ENCODE measurements at places on chromosomes 12 and 14.

- no peak for DNase-seq
Observed at GRCh38 chr14:47191700-47192099, 483.7 kb downstream of the MDGA2 start.

DNA sequence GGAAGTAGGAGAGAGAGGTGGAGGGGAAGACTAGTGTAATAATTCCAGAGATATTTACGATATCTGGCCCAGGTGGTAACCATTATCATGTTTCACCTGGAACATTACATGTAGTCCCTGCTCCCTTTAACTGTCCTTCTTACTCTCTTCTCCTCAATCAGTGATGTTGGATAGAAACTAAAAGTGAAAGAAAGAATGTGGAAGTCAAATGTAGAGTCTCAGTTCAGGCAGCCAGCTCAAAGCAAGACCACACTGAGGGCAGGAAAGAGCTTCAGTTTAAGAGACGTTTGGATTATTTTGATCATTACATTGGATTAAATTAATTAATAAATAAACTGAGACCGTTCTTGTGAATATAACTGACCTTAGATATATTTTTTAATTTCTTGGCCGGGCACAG lies 594.4 kb downstream of the FLRT2 start:
- DNase-seq: no peak

DNA sequence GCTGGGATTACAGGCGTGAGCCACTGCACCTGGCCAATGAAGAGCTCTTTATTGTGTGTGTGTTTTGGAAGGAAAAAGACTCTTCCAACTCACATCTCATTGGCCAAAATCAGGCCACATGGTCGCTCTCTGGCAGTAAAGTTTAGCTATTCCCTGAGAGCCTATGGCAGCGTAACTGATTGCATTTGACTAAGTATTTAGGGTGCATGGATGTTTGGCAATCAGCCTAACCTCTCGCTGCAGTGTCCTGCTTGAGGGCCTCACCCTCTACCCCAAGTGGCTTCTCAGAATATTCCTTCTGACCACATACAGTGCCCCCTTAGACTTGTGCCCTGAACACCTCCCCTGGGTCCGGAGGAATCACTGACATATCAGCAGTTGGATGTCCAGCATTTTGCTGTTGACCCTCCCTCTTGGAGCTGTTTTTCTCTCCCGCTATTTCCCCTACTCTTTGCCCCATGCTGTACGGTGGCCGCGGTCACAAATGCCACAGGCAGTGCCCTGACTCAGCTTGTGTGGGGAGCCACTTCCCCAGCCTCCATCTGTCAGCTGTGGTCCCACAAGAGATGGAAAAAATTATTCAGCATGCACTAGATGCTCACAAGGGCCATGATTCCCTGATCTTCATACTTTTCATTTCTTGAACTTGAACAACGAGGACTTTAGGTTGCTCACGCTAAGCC lies 9.5 kb downstream of the PHETA1 start:
- no peak for DNase-seq

DNA sequence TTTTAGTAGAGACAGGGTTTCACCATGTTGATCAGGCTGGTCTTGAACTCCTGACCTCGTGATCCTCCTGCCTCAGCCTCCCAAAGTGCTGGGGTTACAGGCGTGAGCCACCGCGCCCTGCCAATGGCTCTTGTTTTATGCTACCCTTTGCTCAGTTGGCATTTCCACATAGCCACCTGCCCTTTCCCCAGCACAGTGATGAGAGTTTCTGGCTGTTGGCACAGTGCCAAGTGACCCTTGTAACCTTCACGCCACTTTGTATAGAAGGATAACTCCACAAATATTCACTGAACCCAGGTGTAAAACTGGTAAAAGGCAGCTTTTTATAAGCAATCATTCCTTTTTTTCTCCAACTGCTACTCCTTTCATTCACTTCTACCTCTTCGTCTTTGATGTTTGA lies 18.5 kb upstream of the CCDC175 start:
- DNase-seq: no peak

DNA sequence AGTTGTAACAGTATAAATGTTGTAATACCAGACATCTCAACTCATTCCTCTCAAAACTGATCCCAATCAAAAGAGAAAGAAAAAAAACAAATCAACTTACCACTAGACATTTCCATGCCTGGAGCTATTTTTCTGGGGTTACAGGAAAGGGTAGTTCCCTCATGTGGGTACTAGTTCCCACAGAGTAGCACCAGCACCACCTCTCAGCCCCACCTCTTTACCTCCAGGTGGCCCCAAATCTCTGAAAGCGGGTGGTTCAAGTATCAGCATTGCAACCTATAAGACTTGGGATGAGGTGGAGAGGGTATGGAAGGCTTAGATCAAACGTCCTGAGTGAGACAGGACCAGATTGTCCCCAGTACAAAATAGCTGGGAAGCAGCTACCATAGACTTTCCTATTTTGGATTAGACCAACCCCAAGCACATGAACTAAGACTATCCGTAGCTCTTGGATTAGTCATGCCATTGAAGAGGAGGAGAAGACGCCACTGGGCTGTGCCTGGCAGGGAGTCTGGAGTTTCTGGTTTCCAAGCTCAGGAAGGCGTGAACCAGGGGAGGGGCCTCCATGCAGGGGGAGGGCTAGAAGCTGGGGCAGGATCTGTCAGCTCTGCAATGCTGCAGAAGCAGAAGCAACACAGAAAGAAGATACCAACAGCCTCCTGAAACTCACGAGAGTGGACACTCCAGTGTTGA lies at the start of gene SLC39A2:
Gene SLC39A2 (plus strand): TSS at position 620 of the 693 bp plus-strand sequence. CDS start 154 bp downstream, outside the sequence.
- DNase-seq: peak; percentile 61

- DNase-seq: no peak
Observed at GRCh38 chr14:76779221-76780057, 18.2 kb downstream of the VASH1 start.

- no peak for DNase-seq
Observed at GRCh38 chr12:11981121-11981733, 89.5 kb upstream of the BCL2L14 start.

DNA sequence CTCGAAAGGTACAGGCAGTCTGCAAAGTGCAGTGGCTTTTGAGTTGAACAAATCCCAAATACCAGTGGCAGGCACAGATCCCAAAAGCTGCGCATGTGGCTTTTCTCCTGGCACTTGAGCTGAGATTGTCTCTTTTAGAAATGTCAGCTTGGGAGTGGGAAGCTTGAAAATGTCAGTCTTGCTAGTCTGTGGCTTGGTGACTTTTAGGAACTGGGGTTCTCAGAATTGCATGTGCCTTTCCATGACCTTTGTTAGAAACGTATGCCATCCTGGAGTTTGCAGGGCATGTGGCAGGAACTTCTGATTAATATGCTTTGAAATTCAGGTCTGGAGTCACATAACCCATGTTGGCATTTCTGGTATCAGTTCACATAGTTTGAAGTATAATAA lies 182.1 kb downstream of the CHST11 start:
- no peak for DNase-seq

GRCh38 chr14:57362361-57362760 lies 28.0 kb upstream of the NAA30 start:
- DNase-seq: no peak

DNA sequence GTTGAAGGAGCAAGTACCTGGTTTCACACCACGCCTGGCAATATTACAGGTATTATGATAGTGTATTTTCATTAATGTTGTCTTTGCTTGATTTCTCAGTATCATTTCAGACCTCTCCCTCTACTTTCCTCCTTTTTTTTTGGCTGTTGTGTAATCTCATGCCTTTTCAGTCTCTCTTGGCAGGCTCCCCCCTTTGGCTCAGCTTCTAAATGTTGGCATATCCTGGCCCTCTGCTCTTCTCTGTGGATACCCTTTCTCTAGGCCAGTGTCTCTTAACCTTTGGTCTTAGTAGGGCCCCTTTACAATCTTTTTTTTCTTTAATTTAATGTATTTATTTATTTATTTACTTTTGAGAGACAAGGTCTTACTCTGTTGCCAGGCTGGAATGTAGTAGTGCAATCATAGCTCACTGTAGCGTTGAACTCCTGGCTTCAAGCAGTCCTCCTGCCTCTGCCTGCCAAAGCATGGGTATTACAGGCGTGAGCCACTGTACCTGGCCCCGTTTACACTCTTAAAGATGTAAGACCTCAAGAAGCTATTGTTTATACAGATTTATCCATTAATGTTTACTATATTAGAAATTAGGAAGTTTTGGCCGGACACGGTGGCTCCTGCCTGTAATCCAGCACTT lies 12.8 kb downstream of the MTHFD1 start:
- no peak for DNase-seq

DNA sequence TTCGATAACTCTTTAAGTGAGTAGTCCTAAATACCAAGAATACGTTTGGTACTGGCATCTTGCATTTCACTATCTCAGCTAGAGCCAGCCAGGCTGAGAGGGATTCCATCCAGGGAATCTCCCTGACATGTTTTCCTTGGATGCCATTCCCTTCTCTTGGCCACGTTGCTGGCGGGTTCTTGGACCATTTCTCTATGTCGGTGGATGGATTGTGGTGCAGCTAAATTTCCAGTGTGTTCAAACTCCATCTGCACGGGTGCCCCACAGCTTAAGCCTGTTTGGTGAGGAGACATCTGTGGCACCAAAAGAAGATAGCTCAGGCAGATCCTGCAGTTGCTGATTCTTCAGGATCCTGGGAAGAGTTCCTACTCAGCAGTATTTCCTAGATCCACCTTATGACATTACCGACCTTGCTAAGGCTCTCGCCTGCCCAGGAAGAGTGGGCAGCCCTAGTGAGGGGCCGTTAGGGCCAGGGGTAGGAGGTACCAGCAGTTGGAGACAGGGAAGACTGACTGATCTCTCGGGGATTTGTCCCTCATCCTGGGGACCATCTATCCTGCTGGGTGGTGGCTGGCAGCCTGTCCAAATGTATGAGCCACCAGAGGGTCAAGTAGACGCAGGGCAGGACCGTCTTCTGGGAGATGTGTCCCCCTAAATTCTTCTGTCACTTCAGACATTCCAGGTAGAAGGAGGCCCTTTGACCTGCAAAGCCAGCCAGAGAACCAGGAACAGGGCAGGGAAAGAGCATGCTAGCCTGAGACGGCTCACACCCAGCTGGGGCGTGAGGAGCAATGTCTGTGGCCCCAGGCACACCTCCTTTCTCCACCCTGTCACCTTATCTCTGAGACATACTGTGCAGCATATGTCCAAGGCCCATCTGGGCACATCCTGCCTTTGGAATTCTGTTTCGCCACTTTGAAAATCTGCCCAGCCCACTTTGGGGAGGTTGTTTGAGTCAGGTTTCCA lies 72.6 kb upstream of the CAPRIN2 start:
- peak; percentile 5 for DNase-seq

GRCh38 chr12:90945070-90945649 lies 9.8 kb downstream of the CCER1 start:
- DNase-seq: no peak

DNA sequence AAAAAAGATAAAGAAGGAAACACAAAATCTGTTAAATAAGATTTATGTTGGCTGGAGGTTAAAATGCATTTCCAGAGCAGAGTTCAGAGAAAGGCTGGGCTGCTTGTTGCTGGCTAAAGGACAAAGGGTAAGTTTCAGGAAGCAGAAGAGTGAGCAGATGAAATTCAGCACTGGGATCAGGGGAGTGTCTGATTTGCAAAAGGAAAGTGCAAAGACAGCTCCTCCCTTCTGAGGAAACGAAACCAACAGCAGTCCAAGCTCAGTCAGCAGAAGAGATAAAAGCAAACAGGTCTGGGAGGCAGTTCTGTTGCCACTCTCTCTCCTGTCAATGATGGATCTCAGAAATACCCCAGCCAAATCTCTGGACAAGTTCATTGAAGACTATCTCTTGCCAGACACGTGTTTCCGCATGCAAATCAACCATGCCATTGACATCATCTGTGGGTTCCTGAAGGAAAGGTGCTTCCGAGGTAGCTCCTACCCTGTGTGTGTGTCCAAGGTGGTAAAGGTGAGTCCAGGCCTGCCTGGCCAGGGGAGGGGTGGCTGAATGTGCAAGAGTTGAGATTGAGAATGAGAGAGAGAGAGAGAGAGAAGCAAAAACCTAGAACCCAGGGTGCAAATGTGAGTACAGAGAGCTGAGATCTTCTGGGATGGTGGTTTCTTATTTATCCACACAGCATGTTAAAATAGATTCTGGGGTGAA lies at the start of gene OAS1:
Gene OAS1 (plus strand): TSS at position 251 of the 703 bp plus-strand sequence. CDS start 78 bp downstream, at position 329.
- DNase-seq: no peak

DNA sequence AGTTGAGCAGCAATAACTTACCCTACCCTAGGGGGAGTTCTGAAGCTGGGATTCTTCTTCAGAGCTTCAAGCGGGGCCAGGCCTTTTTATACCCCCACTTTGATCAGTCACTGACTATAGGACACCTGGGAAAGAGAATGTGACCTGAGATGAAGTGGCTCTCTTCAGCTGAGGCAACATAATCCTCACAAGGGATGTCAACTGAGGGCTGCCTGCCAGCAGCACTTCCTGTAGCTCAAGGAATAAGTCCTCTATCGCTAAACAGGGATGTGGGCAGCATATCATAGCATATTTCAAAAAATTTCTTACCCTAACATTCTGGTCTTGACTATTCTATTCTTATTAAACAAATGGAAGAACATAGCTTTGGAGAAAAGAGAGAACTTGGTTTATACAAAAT lies 17.4 kb downstream of the LGALS3 start:
- no peak for DNase-seq

GRCh38 chr14:60722357-60723115 lies 1.6 kb downstream of the SIX4 start:
- DNase-seq: peak; percentile 85

DNA sequence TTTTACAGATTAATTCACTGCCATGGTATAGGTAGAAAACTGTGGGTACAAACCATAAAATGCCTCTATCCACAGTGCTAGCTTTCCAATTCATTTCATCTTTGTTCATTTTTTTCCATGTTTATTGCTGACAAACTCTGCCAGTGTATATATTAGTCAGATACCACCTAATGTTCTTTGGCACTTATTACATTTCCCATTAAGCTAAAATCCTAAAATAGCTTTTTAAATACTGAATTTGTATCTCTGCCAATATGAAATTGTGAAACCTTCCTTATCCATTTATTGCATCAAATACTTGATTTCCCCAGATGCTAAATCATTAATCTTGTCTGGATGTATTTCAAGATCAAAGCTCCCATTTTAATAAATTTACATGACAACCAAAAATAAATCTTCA lies 150.1 kb upstream of the FSCB start:
- DNase-seq: no peak

DNA sequence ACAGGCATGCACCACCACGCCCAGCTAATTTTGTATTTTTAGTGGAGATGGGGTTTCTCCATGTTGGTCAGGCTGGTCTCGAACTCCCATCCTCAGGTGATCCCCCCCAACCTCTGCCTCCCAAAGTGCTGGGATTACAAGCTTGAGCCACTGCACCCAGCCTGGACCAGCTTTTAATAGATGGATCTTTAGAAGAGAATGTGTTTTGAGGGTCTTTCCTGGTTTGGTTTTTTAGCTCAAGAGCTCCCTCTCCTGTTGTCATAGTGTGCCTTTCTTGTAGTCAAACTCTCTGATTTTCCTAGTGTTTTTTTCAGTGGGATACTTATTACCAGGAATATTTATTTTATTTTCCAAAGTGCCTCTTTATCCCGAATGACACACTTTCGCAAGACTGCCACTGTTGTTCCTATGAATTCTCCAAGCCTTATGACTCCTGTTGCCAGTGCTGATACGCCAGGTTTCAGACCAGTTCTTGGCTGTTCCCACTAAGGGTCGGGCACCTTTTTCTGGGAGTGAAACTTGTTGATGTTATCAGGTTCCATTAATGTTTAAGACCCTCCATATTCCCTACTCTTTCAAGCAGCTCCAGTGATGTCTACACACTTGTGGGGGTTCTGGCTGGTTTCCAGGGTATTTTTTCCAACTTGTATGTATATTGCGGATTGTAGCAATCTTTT lies 31.5 kb upstream of the LIMA1 start:
- peak; percentile 69 for DNase-seq

GRCh38 chr14:74204491-74204890 lies 34.8 kb upstream of the VSX2 start:
- no peak for DNase-seq

Measured in H7 (cell line).